ENCODE measurements at places on chromosomes 11 and 22.

- DNase-seq: no peak
Observed at GRCh38 chr11:86795949-86796348, 4.4 kb upstream of the PRSS23 start.

DNA sequence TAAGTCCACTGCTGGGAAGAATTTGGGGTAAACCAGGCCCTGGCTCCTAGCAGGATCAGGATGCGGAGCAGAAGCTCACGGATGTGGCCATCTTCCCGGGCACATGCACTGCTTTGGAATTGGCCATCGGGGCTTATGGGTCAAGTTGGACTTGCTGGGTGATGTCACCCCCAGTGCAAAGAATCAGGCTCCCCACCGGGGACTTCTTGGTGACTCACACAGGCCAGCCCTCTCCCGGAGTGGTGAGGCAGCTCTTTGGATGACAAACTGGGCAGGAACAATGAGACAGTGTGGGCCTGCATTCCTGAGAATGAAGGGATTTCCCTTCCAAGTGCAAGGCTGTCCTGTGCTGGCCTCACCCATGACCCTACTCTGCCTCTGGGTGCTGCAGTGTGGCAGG, 128.8 kb upstream of the ANO1 start:
- no peak for DNase-seq

- no peak for DNase-seq
Observed at GRCh38 chr11:27139742-27140367, 99.2 kb downstream of the BBOX1 start.

DNA sequence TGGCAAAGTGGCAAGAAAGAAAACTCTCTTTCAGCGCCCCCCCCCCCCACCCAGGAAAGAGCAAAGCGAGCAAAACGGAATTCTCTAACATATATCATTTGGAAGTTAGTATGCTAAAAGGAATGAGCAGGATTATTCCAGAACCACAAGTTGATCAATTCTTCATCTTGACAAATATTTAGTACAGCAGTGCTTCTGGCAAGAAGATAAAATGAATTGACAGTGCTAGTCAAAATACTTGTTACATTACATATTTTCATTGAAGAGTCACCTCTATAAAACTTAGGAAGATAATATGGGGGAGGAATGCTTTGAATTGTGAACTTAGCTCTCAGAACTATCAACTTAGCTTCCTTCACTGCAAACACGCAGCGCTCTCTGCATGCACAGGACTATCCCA, 377.4 kb downstream of the DYNC2H1 start:
- no peak for DNase-seq

DNA sequence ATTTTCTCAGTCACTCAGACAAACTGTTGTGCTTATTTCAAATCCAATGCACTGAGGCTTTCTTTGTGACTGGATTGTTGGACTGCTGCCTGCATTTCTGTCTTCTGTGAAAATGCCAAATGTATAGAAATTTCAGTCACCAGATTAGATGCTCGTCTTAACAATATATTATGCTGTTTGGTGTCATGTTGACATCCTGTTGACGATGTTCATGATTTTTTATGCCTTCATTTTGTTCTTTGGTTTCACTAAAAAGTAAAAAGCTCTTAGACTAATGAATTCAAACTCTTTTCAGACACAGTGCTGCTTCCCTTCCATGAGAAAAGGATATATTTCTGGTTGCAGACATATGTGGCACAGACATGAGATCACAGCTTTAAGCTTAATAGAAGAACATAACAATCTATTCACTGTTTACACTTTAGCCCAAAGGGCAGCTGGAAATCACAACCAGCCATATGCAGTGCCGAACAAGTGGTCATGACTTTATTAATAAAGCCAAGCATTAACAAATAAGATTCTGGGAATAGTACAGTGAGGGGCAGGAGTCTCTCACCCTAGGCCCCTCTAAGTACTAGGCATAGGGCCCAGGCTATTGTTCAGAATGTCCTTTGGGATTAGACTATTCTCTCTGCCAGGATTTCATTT, 9.4 kb upstream of the SOX6 start:
- DNase-seq: peak; percentile 49

Measured in NCI-H748 treated with DMSO at 0.1 percent for 48 hours (cell line).